Fibroblast of skin of left quadriceps (primary cell): ENCODE measurements at places on chromosomes 1 and 21.

- no peak for DNase-seq
Measured at GRCh38 chr1:166999500-167000055, 10.5 kb downstream of the MAEL start.

GRCh38 chr1:16922885-16923431 is 1.2 kb downstream of the CROCC start:
- DNase-seq, result no peak

DNA sequence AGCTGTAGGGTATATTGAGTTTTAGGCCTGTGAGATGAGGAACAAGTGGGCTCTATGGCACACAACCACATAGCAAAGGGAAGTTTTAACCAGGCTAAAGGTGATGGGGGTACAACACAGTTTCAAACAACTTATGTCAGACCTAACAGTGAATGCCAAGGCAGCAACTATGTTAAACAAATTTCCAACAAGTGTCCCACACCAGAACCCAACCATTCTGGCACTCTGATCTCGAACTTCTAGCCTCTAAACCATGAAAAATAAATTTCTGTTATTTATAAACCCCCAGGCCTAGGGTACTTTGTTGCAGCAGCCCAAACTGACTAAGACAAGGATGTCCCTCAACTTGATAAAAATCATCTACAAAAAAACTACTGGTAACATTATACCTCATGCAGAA is 52.3 kb upstream of the INSL5 start:
- no peak for DNase-seq

DNA sequence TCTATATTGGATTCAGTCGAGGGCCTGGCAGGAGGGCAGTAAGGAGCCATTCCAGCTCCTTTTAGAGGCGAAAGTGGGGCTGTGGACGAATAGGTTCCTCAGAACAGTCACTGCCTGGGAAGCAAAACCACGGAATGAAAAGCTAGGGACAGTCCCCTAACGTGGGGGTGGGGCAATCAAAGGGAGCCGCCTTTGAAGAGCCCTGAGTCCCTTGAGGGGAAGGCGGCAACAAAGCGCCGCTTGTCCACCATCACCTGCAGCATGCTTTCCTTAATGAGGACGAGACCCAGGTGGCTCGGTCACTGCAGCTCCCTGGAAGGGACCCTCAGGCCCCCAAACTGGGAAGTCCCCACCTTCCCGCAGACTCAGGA is 184.7 kb downstream of the ETS2 start:
- no peak for DNase-seq

GRCh38 chr1:49416758-49417157 is 607.0 kb downstream of the AGBL4 start:
- DNase-seq, result no peak

DNA sequence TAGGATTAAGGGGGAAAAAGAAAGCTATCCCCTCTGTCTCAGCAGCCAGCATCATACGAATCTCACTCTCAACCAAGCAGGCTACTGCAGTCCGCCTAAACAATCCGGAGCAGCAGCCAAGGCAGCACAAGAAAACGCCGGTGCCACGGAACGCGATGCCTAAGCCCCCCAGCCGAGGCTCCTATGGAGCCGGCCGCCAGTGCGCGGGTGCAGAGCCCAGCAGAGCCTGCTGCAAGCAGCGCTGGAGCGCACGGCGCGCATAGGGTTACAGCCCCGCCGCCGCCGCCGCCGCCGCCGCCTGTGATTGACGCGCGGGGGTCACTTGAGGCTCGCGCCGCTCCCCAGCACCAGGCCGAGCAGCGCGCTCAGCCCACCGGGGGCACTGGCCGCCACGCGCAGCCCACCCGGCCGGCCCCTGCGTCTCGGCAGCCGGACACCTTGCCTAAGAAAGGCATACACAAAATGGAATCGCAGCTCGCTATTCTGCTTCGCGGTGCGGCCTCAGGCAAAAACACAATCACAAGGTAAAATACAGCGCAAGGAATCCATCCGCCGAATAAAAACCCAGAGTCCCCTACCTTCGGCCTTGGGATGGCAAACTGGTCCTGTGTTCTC is 780 bp downstream of the HIVEP3 start:
- no peak for DNase-seq

GRCh38 chr1:14996133-14997050 is 157.2 kb upstream of the TMEM51 start:
- no peak for DNase-seq

- peak; percentile 11 for DNase-seq
Measured at GRCh38 chr1:180912801-180913565, at the start of gene KIAA1614. TSS of gene KIAA1614 (plus strand) at chr1:180912897. CDS start at chr1:180913244, 347 bp downstream.

- DNase-seq, result no peak
Measured at GRCh38 chr21:37445228-37445627, 78.7 kb downstream of the DYRK1A start.
